ENCODE measurements at places on chromosomes 7 and 10.
A peak's percentile ranks its signal among the peaks of the same experiment; 100 is the strongest.

- no peak for DNase-seq
Measured at GRCh38 chr10:116026315-116026714, 246.7 kb downstream of the GFRA1 start.

GRCh38 chr10:80520661-80521470 is 16.8 kb upstream of the SH2D4B start:
- no peak for DNase-seq

DNA sequence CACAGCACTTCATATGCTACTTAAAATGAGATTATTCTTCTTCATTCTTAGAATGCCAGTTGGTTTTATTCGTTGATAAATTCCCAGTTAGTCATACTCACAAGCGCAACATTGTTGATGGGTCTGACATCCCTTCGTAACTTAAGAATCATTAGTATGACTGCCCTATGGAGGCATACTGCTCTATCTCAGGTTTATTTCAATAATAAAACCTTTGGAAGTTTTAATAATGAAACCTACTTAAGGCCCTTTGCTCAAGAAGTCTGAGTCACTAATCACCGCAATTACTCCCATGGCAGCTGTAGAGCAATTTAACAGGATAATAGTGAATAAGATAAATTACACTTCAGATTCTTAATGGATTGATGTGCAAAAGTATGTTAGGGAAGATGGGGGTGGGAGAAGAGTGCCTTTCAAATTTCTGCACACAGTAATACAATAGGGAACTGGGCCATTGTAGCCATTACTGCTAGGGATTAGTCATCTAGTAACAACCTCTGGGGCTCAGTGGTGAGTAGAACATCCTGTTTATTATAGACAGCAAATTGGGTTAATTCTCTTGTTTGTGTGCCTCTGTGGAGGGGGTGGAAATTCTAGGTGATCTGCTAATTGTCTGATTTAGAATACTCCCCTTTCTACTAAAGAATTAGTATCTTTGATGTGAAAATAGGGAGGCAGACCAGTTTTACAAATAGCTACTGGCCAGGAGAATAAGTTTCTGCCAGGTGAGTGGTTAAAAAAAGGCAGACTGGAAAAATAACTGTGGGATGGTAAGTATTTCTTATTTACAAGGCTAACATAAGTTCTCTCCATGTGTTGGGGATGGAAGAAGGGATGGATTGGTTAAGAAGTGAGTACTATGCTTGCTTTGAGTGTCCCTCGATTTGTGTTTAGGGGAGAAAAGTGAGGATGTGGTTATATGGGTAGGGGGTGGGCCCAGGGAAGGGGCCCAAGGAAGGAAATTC is 74.5 kb upstream of the VKORC1L1 start:
- peak; percentile 34 for DNase-seq

GRCh38 chr10:132977076-132977475 is 34.7 kb upstream of the CFAP46 start:
- no peak for DNase-seq

- no peak for DNase-seq
Measured at GRCh38 chr10:71821909-71822763, 28.9 kb downstream of the PSAP start.

- peak; percentile 79 for DNase-seq
Measured at GRCh38 chr10:30178356-30178964, 119.1 kb upstream of the JCAD start.

GRCh38 chr10:80407812-80408241 is 524 bp upstream of the PRXL2A start:
- DNase-seq = no peak

GRCh38 chr7:49172639-49173038 is 248.3 kb downstream of the CDC14C start:
- no peak for DNase-seq

- no peak for DNase-seq
Measured at GRCh38 chr10:7288060-7288690, 122.7 kb downstream of the SFMBT2 start.

DNA sequence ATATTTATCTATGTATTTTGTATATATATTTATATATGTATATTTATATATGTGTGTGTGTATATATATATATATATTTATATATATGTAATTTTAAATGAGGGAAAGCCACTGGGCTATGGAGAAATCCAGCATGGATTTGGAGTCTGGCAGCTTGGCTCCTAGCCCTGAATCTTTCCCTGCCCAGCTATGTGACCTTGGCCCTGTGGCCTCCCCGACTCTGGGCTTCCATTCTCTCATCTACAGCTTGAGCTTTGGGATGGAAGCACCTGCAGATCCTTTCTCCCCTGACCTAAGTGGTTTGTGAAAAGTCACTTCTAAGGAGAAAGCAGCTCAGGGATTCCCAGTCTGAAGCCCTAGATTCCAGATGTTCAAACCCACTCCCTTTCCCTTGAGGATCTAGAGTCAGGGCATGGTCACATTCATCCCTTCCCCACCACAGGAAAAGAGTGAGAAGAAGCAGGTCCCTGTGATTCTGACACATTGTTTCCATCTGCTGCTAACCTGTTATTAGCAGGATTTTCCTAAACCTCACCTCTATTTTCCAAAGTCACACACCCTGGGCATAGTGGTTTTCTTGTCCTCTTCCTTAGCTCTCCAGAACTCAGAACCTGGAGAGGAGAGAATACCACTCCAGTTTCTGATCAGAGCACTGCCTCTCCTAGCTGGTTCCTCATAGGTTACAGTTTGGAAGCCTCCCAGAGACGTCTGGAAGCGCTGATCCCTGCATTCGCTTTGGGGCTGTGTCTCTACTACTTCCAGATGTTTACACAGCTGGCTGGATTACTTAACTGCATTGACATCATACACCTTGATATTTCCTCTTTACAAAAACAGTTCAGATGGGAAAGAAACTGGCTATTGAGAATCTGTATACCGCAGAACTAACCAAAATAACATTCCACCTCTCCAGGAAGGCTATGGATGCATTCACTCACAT is 327.5 kb upstream of the ZMIZ1 start:
- DNase-seq = peak; percentile 44

GRCh38 chr7:50341724-50342123 is 37.2 kb downstream of the IKZF1 start:
- DNase-seq = no peak

DNA sequence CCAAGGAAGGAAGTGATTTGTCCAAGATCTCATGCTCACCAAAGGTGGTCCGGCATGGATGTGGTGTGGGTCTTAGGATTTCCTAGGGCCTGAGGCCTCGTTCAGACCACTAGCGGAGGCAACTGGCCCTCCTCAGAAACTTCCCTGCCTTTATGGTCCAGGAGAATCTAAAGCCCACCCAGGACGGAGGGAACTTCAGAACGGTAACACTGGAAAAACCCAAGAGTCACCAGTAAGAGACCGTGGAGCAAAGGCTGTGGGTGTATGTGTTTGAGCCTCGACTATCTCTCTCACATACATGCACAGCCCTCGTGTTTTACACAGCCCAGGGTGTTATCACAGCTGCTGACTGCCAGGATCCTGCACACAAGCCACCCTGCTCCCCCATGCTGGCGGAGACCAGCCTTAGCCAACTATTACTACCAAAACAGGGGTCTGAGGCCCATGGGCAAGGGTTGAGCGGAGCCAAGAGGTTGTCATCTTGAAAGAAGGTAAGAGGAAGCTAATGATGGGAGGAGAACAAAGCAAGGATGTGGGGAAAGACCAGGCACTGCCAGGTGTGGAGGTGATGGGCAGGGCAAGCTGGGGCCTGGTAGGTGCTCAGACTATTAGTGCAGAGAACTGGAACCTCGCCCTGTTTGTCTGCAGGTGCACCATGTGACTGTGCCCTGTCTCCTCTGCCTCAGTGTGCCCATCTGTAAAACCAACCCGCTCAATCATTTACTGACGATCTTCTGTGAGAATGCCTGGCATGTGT is 170.2 kb upstream of the ZMIZ1 start:
- no peak for DNase-seq

DNA sequence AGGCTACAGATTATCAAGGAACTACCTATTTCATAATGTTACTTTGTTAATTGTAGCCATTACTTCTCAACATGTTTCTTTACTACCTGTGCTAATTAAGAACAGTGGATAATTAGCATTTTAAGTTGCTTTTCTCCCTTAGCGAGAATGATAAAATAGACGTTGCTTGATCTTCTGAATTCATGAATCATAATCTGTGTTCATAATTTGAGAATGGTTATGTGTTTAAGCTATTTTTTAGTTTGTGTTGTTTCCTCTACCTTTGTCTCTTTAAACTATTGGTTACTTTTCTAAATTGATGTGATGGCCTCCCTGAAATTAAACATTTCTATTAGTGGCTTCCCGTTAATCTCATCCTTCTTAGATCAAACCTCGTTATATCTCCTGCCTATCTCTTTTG is at the start of gene ZRANB1:
Gene ZRANB1, plus strand, starts transcription at position 301 of the 400 bp plus-strand sequence. CDS start 371 bp downstream, outside the sequence.
- no peak for DNase-seq

DNA sequence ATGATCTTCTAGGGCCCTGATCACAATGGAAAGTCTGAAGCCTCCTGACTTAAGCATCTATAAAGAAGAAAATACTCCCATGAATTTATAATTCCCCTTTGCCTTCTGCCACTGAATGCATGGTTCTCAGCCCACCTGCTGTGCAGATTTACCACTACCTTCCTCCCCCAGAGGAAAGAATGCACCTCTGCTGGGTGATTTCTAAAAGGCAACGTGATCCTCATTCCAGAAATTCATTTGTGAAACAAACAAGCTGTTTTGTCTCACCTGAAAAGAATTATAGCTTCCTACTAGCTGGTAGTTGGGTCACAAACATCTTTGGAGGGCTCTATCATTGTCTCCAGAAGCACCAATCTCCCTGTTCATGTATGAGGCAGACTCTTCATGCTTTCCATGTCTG is 320.2 kb downstream of the CDC14C start:
- DNase-seq = no peak

GRCh38 chr10:5634918-5635317 is 31.5 kb downstream of the ASB13 start:
- DNase-seq = no peak

DNA sequence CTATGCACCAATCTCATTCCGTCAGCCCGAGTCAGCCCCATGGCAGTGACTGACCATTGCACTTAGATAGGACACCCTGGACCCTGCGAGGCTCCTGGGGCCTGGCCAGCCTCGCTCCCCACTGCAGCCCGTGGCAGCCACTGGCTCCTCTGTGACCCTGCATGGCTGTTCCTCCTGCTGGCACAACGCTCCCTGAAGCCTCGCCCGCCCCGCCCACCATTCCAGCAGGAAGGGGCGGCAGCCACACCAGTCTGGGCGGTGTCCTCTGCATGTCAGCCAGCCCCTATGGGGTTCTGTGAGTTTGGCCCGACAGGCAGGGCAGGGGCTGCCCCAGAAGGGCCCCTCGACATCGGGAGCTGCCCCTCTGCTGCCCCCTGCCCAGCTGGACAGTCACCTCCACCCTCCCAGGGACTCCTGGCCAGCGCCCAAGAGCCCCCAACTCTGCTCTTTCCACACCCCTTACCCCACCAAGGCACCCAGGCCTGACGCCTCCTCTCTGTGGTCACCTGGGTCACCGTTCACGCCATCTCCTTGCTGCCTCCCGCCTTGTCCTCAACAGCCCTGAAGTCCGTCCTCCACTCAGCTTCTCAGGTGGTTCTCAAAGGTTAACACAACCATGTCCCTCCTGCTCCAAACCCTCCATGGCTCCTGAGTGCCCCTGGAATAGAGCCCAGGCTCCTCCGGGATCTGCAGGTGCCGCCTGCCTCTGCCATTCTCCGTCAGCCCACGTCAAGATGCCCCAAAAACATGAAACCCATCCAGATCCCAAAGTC is 103.5 kb downstream of the MICALL2 start:
- DNase-seq = no peak

DNA sequence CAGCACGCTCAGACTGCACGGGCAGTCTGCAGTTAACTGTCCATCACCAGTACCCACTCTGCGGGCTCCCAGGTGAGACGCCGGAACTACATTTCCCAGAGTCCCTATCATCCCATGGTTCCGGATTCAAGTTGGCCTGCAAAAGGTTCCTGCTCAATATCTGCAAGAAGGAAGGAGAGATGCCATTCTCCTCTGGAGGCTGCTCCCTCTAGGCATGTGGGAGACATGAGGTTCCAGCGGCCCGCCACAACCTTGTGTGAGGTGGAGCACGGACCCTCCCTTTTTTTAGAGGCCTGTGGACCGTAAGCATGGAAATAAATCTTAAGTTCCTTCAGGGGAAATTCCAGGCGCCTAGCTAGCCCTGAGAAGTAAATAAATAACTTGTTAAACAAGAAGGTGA is 29.7 kb downstream of the NUP42 start:
- DNase-seq = no peak

DNA sequence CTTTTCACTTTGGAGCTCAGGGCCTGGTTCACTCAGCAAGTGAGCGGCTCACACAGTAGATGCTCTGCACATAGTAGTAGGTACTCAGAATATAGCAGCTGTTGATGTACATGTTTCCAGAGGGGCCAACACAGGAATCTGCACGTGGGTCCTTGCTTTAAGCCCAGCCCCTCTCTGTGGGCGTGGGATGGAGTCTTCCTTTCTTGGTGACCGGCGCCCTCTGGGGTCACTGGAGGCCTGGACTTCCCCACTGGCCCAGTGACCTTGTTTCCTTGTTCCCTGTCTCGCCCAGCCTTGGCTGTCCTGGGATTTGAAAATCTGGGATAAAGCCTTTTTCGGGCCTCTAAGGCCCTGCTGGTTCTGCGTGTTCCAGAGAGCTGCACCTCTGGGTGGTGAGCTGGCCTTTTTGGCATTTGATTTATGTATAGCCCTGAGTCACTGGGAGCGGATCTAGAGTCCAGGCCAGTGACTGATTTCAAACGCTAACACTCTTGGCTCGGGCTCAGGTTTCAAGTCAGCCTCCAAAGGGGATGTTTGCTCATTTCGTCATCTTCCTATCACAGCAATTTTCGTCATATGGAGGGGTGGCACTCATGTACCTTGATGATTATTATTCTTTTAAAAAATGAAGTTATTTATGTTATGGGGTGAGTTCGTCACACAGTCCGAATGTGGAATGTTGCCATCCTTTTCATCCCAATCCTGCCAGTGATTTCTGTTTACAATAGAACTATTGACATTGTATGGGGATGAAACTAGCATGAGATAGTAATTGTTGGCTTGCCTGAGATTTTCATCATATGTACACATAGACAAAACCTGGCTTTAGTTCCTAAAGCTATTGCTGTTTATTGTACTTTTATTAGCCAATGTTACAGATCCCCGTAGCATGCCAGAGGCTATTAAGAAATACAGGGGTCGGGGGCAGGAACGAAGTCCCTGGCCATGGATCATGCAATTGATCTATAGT is 65.5 kb downstream of the CUX1 start:
- peak; percentile 100 for DNase-seq

GRCh38 chr10:89153116-89153515 is 54.0 kb downstream of the CH25H start:
- DNase-seq = no peak
